Esophagus squamous epithelium (tissue), 5 donors: ENCODE measurements at places on chromosomes 5 and 9.

GRCh38 chr5:149358868-149359495, 1.1 kb downstream of the PCYOX1L start:
- DNase-seq, result no peak

DNA sequence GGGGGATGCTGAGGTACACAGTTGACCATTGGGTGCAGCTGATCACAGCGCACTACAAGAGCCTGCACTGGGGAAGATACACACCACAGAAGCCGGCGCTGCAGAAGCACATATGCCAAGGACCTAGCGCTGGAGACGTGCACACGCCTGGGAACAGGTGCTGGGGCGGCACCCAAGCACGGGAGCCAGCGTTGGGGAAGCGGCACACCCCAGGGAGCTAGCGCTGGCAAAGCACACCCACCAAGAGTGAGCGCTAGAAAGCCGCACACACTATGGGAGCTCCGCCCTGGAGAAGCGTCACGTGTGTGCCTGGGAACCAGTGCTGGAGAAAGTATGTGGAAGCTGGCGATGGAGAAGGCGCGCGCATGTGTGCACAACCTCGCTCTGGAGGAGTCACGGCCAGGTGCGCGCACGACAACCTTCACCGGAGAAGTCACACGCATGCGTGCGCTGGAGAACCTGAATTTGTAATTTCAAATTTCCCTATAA, 4.5 kb downstream of the FANCC start:
- DNase-seq, result no peak

- no peak for DNase-seq
These were observed 39.0 kb downstream of the ZFR start for GRCh38 chr5:32405507-32405906.

GRCh38 chr5:101782352-101783103, 513.6 kb downstream of the SLCO4C1 start:
- no peak for DNase-seq

DNA sequence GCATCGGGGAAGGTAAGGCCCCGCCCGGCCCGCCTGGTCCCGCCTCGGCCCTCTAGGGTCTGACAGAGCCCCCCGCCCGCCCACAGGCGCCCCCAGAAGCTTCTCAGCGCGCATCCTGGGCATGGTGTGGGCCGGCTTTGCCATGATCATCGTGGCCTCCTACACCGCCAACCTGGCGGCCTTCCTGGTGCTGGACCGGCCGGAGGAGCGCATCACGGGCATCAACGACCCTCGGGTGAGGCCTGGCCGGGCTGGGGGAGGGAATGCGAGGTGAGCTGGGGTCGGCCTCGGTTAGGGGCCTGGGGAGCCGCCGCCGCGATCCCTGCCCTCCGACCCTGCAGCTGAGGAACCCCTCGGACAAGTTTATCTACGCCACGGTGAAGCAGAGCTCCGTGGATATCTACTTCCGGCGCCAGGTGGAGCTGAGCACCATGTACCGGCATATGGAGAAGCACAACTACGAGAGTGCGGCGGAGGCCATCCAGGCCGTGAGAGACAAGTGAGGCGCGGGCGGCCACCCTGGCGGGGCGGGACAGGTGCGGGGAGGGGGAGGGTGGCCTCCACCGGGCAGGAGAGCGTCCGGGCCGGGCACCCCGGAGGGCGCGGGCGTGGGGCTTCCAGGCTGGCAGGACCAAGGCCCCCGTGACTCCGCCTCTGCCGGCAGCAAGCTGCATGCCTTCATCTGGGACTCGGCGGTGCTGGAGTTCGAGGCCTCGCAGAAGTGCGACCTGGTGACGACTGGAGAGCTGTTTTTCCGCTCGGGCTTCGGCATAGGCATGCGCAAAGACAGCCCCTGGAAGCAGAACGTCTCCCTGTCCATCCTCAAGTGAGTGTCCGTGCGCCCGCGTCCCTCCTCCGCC, 7.1 kb downstream of the LRRC26 start:
- DNase-seq, result no peak
